ENCODE measurements at places on chromosomes 6 and 20.
A peak's percentile ranks its signal among the peaks of the same experiment; 100 is the strongest.

DNA sequence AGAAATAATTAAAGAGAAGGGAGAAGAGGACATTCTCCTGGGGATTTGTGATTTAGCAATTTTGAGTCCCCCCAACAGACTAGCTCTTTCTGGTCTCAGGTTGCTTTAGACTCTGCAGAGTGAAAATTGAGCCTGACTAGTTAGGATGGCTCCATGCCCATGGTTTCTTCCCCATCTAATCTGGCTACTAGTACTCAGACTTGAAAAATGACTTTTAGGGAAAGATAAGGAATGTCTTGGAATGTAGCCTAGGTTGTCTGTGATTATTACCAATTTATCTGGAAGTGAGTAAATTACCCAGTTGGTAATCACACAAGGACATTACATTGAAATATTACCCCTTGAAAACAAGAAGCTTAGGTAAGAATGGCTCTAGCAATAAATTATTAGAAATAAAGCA lies 4.2 kb downstream of the BEND6 start:
- no peak for DNase-seq

DNA sequence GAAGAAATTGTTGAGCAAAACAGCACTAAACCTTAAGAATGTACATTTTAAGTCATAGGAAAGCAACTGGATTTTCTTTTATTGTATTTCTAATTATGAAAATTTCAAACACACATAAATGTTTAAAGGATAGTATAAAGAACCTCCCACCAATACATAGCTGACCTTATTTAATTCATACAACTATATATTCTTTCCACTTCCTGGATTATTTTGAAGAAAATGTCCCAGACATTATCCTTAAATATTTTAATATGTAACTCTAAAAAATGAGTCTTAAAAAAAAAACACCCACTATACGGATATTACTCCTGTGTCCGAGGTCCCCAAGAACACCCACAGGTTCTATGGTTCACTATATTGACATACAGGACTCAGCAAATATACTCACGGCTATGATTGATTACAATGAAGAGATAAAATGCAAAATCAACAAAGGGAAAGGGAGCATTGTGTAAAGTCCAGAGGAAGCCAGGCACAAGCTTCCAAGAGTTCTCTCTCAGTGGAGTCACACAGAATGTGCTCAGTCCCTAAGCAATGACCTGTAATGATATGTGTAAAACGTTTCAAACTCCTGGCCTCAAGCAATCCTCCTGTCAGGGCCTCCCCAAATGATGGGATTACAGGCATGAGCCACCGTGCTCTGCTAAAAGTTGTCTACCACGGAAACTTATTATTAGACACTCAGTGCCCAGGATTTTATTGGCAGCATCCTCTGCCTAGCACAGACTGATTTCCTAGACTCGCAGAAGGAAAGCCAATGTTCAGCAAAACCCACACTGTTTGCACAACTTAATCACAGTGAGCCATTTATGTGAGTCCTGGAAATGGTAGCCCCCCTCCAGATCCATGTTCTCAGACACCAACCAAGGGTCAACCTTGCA lies 23.2 kb downstream of the GLYATL3 start:
- DNase-seq = no peak

DNA sequence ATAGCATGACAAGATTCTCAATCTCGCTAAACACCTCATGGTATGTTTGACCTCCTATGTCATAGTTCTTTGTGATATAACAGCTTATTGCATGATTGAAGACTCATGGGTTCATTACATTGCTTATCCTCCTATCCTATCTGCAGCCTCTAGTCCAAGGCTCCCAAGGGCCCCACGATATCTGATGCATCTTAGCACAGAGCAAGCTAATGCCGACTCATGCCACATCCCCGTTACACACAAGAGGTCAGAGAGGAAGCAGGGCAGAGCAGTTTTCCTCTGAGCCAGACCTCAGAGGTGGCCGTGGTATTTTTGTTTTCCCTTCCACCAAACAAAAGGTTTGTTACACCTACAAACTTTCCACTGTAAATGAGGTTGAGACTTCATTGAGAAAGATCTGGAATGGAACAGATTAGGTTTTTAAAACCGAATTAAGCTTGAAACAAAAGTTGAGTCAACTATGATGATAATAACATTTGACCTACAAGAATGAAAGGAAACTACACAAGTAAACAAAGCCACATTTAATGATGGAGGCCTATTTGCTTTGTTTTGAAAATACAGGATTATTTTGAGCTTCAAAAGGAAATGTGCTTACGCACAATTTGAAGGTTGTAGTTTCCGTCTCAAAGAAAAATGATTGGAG lies 133.9 kb upstream of the MYLIP start:
- DNase-seq = no peak

DNA sequence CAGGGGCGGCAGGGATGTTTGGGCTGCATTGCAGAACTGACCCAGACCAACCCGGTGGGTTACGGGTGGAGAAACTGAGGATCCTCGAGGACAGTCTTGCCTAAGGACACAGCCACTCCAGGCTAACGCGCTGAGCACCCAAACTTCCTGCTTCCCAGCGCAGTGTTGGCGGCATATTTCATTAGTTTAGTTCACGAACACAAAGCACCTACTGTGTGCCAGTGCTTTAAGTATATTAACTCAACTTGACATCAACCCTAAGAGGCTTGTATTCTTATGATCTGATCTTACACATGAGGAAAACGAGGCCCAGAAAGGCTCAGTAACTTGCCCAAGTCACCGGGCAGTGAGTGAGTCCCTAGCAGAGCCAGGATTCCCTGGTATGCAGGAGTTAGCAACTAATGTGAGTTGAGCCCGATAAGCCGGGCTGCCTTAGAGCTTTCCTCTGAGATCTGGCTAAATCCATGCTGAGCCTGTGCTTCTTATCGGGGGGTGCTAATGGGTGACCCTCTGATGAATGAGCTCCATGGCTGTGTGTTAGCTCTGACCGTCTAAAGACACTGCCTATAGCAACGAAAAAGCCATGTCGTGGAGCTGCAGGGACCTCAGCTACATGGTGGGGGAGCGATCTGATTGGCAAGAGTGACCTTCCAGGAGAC lies 92.7 kb downstream of the CD40 start:
- DNase-seq = no peak

GRCh38 chr20:52564594-52564993 lies 373.0 kb upstream of the ZFP64 start:
- DNase-seq = no peak

- DNase-seq = no peak
These were observed 405.0 kb downstream of the UTRN start for GRCh38 chr6:144690133-144690532.

GRCh38 chr6:74075323-74075722 lies 379.3 kb downstream of the CD109 start:
- no peak for DNase-seq

GRCh38 chr6:15874326-15874725 lies 211.5 kb upstream of the DTNBP1 start:
- no peak for DNase-seq

- no peak for DNase-seq
These were observed 79.0 kb downstream of the ANKEF1 start for GRCh38 chr20:10113746-10114145.

DNA sequence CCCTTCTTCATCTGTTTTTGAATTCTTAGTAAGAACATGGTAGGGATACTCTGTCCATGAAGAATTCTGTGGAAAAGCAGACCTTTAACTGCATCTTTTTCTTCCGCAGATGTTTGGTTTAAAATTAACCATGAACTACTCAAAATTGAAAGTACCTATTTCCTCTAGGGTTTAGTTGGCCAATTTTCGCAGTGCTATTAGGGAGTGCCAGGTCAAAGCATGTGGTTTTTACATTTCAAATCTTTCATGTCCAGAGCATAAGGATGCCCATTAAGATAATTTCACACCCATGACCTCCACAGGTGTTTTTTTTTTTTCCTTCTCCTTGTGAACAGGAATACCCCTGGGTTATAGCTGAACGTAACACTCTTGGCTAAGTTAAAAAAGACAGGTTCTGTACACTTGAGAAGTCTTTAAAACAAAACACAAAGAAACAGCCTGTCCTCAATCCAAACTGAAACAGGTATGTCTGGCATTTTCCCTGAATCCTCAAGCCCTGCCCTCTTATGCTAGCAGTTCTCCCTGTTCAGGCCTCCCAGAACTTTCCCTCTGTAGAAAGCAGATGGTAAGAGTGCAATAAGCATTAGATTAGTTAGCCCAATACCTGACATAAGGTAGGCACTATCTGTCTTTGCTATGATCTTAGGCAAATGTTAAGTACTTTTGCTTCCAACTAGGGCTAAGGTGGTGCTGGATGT lies 67.1 kb downstream of the ELOVL5 start:
- no peak for DNase-seq

DNA sequence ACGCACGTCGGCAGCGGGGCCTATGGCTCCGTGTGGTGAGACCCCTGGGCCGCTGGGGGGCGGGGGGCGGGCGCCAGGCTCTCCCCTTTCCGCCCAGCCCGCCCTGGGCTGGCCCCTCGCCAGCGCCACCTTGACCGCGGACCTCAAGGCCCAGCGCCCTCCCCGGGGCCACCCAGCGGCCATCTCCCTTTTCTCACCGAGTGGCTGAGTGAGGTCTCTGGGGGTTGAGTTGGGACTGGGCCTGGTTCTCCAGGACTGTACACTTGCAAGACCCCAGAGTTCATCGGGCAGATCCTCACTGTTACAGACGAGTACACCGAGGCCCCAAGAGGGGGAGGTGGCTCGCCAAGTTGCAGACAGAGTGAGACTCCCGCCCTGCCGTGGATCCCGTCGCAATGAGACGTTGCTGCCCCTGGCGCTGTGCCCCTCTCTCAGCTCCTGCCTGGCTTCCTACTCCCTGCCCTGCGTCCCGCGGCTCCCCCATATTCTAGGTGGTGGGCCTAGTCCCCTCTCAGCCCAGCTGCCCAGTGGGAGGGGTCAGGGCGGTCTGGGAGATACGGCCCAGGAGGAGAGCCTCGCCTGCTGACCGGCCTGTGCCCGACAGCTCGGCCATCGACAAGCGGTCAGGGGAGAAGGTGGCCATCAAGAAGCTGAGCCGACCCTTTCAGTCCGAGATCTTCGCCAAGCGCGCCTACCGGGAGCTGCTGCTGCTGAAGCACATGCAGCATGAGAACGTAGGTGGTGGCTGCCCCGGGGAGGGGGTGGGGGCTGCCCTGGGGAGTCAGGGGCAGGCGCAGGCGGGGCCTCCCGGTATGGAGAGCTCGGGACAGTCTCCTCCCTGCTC lies 576 bp downstream of the MAPK13 start:
- DNase-seq = no peak

- DNase-seq = no peak
These were observed 74.8 kb upstream of the TPD52L1 start for GRCh38 chr6:125078602-125079321.

GRCh38 chr20:4813863-4814695 lies 92.4 kb downstream of the PRND start:
- peak; percentile 52 for DNase-seq

- DNase-seq = no peak
These were observed 69.8 kb downstream of the MYB start for GRCh38 chr6:135250751-135251497.

DNA sequence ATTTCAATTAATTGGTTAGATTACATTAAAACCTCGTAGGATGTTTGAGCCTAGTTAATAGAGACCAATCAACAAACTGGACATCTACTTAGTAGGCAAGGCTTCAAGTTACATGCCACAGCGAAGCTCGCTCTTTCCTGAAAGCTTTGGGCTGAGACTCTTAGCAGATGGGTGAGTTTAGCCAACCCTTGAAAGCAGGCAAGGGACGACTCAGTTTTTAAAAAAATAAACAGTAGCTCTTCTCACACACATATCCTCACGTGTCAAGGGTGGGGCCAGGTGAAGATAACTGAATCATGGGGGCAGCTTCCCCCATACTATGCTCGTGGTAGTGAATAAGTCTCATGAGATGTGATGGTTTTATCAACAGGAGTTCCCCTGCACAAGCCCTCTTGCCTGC lies 775 bp downstream of the MTFR2 start:
- DNase-seq = no peak

- DNase-seq = no peak
These were observed 25.9 kb upstream of the TULP4 start for GRCh38 chr6:158286413-158286812.

- no peak for DNase-seq
These were observed 39.3 kb downstream of the TMC2 start for GRCh38 chr20:2575682-2576081.

DNA sequence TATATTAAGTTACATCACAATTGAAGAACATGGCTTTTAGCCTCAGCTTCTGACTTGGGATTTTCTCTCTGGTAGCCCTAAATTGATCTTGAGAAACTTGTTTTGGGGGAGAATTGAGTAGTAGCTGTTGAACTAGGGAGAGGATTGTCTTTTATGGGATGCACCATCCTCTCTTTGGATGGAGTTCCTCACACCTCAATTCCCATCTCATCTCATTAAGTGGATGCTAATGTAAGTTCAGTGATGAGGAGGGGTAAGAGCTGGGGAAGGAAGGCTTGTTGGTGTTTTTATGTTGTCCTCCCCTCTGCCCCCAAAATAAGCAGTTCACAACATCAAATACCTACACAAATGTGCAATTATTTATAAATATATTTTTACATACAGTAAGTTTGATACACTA lies 4.0 kb downstream of the GJA1 start:
- no peak for DNase-seq

All from stimulated activated CD4-positive, alpha-beta T cell treated with anti-CD3 and anti-CD28 coated beads, Interleukin-15, amount 100 ng/mL, for 1 hour (primary cell).